ENCODE measurements at places on chromosomes 12 and 14.

DNA sequence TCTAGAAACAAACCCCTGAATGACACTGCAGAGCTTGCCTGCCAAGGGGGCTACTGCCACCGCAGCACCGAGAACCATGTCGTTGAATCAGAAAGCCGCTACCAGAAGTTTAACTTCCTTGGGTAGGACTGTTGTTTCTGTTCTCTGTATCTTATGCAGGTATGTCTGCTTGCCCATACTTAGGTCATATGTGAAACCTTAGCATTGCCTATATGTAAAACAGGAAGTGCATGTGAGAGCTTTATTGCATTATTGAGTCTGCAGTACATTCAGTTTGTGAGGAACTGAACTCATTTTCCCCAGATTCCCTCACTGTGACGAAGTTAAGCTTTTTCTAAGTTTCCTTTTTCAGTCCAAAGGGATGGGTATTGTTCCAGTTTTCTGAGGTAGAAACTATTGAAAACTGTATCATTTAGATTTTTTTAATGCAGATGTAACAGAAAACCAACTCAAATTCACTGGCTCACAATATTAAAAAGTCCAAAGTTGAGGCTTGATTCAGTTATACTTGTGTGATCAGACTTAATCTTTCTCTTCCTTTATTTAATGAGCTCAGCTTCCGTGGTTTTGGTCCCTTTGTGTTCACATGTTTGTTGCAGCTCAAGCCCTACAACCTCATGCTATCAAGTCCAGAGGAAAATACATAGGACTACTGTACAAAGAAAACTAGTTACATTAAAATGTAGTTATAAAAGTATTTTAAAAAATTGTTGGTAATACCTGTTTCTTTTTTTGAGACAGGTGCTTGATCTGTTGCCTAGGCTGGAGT lies 6.9 kb downstream of the FBXO34 start:
- no peak for DNase-seq

DNA sequence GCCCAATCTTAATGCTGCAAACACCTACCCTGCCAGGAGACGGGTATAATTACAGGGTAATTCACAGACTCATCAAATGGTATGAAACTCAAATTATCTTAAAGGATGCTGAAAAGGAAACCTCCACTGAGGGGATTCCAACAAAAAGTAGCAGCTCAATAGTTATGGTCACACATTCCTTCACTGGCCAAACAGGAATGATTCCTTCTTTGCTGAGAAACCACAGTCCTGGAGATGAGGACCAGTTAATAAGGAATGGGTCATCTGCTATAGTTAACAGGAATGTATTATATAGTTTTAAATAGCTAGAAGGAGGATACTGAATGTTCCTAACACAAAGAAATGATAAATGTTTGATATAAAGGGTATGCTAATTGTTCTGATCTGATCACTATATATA lies 136.9 kb downstream of the STXBP6 start:
- DNase-seq: no peak

DNA sequence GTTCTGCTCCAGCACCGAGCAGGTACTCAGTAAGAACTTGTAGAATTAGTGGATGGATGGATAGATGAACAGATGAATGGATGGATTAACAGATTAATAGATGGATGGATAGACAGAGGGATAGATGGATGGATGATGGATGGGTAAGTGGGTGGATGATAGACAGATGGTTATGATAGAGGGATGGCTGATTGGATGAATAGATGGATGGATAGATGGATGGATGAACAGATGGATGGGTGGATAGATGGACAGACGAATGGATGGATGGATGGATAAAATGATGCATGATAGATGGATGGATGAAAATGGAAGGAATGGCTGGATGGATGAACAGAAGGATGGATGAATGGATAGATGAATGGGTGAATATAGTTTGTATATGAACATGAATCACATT lies 8.0 kb upstream of the MAP1LC3B2 start:
- no peak for DNase-seq

DNA sequence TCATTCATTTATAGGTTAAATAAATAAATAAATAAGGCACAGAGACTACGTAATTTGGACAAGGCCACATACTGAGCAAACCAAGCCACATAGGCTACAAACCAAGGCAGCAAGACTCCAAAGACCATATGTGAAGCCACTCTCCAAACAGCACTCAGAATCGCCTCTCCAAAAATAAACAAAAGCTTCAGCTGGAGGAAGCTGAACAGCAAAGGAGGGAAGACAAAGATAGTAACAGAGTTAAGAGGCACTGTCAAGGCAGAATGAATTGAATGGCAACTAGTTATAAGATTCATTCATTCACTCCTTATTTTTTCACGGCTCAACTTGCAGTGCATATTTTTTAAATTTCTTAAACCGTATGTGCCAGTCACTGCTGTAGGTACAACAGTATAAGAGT lies 200.5 kb upstream of the GRIP1 start:
- DNase-seq: no peak

DNA sequence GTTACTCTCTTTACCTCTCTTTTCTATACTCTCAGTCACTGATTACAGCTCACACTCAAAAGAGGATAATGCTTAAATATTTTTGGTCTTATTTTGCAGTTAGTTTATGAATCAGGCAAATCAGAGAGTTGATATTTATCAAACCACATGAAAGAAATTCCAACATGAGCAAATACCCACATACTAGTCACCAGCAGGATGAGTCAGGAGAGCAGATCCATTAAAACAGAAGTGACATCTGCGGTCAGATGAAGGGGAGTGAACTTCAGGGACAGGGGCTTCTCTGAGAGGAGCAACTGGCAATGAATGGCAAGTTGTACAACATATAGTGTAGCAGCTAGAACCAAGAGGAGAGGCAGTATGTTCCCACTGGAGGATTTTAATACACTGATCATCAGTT lies 258.7 kb downstream of the SYT10 start:
- DNase-seq: no peak

GRCh38 chr12:25130741-25131188 lies 64.2 kb downstream of the DNAI7 start:
- DNase-seq: no peak

DNA sequence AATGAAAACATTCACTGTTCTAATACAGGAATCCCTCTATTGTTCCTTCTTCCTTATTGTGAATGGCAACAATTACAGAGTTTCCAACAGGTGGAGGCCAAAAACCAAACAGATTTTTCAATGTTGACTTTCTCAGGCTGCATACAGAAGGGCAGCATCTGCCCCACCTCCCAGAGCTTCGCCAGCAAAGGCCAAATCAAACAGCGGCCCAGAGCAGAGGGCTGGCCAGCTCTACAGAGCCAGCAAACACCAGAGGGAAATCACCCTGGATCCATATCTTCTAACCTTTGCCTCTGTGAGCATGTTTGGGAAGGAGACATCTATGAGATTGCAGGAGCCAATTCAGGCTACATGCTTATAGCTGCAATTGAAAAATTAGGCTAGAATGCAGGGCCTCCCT lies 4.4 kb upstream of the CRACR2A start:
- no peak for DNase-seq

- no peak for DNase-seq
Observed at GRCh38 chr12:30707613-30708342, 12.1 kb upstream of the IPO8 start.

GRCh38 chr12:9867531-9867930 lies 1.6 kb downstream of the CLEC2B start:
- DNase-seq: no peak

DNA sequence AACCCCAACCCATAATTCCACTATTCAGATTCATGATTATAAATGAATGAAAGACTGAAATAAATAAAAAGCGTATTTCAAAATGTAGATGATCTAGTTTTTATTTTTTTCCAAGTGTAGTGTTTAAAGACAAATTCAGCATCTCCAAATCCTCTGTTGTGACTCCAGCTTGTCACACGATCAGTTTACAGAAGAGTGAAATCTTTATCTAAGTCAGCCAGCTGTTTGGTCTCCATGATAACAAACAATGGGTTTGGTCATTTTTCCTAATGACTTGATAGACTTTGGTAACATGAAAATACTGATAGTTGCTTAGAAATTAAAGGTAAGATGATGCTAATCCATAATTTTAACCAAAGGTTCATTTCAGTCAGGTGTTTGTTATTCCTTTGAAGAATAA lies 114.5 kb upstream of the RASSF8 start:
- DNase-seq: no peak

- DNase-seq: no peak
Observed at GRCh38 chr12:122458105-122459035, 35.9 kb upstream of the CLIP1 start.

- no peak for DNase-seq
Observed at GRCh38 chr12:120367924-120368788, 808 bp downstream of the MSI1 start.

DNA sequence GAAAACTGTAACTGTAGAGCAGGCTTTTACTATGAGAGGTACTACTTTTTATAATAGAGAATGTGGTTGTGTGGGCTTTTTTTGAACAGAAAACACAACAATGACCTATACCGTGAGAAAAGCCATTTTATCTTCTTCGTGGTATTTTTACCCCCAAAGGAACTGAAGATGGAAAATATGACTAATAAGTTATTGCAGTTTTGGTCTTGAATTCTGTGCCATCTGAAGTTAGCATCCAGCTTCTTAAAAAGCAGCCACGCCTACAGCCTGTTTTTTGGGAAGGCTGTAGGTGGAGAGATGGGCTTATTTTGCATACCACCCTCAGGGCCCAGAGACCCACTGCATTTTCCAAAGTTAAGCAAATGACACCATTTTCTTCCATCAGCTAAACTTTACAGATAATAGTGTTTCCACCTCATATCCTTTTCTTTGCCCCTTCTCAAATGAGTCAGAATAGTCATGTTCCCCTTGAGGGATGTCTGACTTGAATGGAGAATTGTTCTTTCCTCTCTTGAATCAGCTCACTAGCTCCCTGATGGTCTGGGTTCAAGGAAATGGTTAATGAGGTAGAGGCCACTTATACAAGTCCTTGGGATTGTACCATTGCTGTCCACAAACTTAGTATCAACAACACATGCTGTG lies 53.0 kb downstream of the TBC1D30 start:
- DNase-seq: no peak

DNA sequence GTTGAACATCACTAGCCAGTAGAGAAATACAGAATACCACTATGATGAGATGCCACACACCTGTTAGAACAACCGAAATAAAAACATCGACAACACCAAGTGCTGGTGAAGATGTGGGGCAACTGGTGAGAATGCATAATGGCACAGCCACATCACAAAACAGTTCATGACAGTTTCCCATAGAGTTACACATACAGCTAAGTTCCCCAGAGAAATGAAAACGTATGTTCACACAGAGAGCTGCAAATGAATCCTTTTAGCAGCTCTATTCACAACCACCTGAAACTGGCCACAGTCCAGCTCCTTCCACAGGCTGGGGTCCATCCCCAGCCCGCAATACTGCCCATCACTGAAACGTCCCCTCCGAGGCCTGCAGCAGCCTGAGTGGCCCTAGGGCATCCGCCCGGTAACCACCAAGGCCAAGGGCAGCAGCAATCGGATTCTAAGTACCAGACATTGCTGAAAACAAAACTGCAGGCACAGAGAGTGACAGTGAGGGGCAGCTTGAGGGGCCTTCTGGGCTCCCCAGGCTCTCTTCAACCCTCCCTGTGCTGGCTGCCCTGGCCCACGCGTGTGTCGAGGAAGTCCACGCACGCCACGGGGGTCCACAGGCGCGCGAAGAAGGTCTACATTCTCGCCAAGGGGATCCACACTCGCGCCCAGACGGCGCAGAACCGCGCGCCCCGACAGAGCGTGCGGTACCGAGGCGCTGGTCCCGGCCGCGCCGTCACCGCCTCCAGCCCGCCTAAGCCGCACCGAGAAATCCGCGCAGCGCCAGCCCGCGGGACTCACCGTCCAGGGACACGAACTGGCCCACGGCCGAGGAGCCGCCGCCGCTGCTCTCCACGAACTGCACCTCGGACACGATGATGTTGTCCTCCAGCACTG lies 903 bp downstream of the BRF1 start:
- peak; percentile 65 for DNase-seq

GRCh38 chr12:68111995-68112394 lies 47.5 kb downstream of the IFNG start:
- DNase-seq: no peak

- no peak for DNase-seq
Observed at GRCh38 chr14:70947739-70948138, 40.5 kb downstream of the PCNX1 start.

- no peak for DNase-seq
Observed at GRCh38 chr14:74932401-74932901, 9.4 kb upstream of the RPS6KL1 start.

DNA sequence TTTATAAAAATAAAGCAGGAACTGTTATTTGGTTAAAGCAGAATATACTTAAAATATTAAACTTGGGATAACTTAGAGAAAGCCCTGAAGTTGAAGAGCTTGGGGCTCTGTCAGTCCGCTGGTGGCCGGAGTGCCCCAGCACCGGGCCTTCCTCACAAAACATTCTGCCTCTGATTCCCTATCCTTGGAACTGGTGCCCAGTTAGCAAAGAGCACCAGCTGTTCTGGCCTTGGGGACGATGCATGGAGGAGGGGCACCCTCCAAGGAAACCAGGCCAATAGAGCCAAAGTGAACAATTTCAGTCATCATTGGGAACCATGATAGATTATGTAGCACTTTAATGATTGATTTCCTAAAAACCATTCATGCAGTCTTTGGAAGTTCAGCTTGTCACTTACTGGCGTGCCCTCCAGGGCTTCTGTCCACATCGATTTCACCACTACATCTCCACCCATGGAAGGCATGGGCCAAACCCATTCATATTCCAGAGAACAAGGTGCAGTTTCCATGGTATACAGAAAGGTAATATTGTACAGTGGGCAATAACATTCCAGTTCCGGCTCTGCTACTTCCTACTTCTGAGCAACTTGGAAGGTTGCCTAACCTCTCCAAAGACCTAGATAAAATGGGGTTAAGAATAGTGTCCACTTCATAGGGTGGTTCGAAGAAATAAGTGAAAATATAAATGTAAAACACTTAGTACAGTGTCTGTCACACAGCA lies 145.9 kb downstream of the ETV6 start:
- DNase-seq: no peak

DNA sequence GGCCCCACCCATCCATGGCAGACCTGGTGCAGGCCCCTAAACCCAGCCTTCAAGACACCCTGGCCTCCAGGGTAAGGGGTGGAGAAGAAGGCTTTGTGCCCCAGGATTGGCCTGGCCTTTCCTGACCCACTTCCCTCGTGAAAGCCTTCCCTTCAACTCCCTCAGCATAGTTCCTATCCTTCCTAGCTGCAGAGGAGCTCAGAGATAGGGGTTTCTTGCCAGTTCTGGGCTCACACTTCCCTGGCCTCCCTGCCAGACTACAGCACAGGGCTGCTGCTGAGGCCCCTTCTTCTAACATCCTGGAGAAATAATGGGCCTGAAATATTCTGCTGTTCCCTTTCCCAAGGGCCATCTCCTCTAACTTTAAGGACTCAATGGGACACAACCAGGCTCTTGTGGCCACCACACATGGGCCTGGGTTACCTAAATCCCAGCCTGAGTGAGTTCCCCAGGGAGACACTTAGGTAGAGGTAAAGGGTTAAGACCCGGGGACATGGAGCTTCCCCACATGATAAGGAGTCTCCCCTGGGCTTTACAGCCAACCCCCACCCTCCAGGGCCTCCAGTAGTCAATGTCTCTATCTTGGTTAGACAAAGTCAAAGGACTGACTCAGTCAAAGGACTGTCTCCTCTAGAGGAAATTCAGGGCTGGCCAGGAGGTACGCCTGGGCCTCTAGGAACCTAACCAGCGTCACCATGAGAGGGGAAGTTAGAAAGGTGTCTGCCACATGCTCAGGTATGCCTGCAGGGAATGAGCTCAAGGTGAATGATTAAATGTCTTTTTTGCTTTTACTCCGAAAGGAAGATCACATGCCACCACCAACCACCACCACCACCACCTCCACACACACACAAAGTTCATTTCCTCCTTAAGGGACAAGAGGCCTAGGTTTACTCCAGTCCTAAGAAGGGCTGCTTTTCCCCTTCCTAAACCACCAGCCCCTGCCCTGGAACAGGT lies 7.1 kb downstream of the ZFP36L1 start:
- DNase-seq: peak; percentile 31
